SIG-M5 (cell line): ENCODE measurements at places on chromosomes 5 and 9.

- DNase-seq = no peak
These were observed 136.2 kb upstream of the LPCAT1 start for GRCh38 chr5:1660001-1660400.

DNA sequence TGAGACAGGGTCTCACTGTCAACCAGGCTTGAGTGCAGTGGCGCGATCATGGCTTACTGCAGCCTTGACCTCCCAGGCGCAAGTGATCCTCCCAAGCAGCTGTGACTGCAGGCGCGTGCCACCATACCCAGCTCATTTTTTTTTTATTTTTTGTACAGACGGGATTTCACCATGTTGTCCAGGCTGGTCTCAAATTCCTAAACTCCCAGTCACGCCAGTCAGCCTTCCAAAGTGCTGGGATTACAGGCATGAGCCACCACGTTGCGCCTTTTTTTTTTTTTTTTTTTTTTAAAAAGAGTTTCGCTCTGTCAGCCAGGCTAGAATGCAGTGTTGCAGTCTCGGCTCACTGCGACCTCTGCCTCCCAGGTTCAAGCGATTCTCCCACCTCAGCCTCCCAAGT is 27.1 kb upstream of the SRP19 start:
- no peak for DNase-seq

GRCh38 chr9:37029776-37030610 is 4.1 kb downstream of the PAX5 start:
- DNase-seq = no peak

GRCh38 chr9:14250794-14251153 is 63.2 kb downstream of the NFIB start:
- no peak for DNase-seq

DNA sequence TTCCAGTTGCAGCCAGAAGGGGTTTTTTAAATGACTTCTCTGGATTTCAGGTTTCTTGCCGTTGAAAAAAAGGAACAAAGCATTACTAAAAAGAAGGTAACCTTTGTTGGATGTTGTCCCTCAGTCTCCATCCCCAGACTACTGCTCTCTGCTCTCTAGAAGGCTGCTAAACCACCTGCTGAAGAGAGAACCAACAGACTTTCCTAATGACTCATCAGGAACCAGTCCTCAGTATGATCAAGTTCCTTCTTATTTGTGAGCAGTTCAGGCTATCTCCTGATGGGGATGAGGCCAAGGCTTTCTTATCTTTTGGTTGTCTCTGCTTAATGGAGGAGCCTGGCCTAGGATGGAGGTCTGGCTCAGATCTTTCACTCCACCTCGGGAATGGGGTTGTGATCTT is 4.1 kb downstream of the KIF4B start:
- no peak for DNase-seq

- no peak for DNase-seq
These were observed 21.0 kb downstream of the STOM start for GRCh38 chr9:121349009-121349408.

- no peak for DNase-seq
These were observed 254.2 kb downstream of the RFX3 start for GRCh38 chr9:3271581-3271980.

GRCh38 chr5:176420086-176420485 is 3.7 kb upstream of the CLTB start:
- DNase-seq = no peak

DNA sequence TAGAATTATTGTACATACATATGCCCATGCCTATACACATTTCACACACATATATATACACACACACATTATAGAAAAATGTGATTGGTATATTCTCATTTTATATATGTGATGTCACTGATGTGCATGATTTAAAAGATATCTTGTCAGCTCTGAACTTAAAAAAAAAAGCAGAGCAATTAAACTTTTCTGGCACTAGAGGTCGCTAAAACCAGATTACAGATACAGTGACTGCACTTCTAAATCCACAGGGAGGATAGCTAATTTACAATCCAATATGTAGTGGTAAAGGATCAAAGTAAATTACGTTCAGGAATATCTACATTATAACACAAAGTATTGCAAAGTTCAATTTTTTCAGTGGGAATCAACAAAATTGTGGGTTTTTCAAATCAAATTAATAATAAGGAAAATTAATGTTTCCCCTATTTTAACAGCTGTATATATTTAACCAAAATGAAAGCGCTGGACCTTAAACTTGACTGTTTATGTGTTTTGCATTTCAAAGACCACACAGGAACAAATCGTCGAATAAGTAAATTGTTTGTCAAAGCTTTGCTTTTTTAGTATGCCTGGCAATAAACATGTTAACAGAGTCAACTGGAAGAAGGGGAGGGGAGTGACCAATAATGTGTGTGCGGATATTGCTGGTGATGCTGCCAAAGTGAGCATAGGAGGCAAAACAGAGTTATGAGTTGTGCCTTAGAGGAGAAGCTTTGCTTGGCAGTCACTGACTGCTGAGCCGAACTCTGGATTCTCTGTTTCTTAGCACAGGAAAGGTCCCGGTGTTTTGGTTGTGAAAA is 1201.4 kb upstream of the C9orf72 start:
- no peak for DNase-seq

- no peak for DNase-seq
These were observed 93.8 kb downstream of the CSNK1G3 start for GRCh38 chr5:123605822-123606221.

GRCh38 chr9:127519301-127520166 is 68.2 kb downstream of the LRSAM1 start:
- DNase-seq = no peak

DNA sequence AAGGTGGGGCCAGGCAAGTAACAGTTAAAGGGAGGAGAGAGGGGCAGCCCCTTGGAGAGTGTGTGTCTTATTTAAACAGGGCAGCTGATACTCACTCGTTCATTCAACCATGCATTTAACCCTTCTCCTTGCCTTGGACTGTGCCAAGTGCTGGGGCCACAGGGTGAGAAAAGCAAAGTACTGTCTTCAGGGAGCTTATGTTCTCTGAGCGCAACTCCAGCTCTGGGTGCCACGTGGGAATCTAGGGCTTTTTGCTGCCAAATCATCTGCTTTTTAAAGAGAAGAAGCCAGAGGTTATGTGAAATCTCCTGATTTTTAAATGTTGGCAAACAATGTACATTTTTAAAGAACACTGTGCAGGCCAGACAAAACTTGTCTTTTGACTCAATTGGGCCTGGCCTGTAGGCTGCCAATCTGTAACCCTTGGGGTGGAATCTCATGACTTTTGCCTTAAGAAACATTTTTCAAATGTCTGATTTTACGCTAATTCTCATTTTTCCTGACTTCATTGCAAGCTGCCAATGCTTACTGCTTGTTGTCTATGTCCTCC is 157.8 kb downstream of the NTRK2 start:
- no peak for DNase-seq

DNA sequence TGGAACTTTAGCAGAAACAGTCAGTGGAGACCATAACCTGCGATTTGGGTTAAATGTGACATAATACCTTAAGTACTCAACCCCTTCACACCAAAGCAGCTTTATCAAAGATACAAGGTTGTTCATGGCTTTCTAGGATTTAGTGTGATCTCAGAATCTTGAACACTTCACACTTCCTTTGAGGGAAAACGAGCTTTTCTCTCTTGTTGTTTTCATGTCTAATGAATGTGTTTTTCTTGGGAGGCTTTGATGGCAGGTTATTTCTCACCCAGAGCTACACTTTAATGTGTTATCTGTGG is 437.0 kb downstream of the TMEM232 start:
- DNase-seq = no peak

GRCh38 chr5:126972062-126972895 is 58.1 kb downstream of the MARCHF3 start:
- peak; percentile 50 for DNase-seq

GRCh38 chr5:101846496-101846895 is 449.6 kb downstream of the SLCO4C1 start:
- DNase-seq = no peak

DNA sequence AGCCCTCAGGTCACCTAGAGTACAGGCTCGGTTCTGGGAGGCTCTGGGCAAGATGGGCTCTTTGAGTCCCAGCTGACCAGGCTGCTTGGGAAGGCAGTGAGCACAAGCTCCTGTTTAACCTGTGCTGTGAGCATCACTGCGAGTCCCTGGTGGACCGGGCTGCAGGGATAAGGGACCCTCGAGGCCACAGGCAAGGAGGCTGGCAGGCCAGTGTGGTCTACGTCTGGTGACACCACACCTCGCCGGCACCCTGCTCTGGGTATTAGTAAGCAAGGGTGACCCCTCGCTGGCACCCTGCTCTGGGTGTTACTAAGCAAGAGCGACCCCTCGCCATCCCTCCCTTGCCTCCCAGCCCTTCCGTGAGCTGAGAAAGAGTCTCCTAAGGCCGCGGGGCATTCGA is 125.9 kb upstream of the FOXD4L5 start:
- no peak for DNase-seq

- DNase-seq = no peak
These were observed 29.3 kb downstream of the CYFIP2 start for GRCh38 chr5:157295247-157295646.

DNA sequence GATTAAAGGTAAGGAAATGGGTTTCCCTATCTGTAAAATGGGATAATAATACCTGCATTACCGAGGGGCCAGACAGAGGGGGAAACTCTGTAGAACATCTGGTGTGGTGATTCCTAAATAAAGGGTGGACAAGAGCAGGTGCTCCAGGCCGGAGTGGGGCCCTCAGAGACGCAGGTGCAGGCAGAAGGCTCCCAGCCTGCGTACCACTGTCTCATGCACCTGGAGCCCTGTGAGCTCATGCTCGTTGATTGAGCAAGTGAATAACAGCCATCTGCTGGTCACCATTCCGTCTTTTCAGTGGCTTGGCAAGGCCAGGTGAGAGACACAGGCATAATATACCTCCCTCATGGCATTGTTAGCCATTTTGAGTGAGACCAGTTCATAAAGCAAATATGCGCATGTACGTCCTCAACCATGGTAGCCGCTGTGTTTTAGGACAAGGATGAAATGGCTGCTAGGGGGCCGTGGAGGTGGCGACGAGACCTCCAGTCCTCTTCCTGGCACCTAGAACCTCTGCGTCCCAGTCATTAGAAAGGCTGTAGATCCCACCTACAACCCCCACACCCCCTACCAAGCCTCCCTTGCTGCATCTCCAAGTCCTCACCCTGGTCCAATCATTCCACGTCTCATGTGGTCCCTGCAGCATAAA is 198.0 kb upstream of the MVB12B start:
- DNase-seq = no peak

DNA sequence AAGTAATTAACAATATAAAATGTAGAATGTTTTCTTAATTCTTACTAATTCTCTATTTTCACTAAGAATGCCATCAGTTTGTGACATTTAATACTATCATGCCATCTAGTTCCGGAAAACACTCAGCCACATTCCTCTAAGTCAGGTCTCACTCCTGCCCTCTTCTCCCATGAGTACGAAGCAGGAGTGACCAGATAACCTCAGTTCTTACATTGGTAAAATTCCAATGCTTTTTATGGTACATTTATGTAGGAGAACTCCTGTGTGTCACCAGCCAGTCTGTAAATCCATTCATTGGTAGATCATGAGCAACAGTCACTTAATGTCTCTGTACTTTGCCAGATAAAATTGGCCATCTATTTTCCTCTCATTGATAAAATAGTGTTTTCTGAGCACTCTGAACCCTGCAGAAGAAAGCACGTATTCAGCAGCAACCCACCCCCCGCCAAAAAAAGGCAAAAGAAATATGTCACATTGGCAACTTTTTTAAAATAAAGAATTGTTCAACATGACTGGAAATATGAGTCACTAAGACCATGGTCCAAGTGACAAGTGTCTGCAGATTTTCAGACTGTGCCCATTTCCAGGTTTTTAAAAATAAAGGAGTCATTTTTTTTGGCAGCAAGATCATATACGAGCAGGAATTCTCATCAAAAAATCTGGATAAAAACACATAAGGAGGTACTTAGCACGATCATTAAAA is 11.8 kb downstream of the GLIS3 start:
- DNase-seq = no peak

DNA sequence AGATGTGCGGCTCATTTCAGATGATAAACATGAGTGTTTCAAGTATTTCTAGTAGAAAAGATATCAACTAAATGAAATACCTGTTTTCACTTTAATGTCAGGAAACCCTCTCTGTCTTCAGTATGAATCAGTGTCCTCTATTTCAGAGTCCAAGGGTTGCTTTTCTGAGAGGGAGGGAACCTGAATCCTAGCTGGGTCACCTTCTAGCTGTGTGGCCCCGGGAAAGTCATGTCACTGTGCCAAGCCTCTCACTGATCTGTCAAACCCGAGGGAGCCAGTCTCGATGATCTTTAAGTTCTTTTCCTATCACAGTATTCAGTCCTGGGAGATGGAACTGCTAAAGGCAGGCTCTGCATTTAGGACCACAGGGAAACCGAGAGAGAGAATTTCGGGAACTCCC is 258.9 kb downstream of the NTRK2 start:
- DNase-seq = no peak

DNA sequence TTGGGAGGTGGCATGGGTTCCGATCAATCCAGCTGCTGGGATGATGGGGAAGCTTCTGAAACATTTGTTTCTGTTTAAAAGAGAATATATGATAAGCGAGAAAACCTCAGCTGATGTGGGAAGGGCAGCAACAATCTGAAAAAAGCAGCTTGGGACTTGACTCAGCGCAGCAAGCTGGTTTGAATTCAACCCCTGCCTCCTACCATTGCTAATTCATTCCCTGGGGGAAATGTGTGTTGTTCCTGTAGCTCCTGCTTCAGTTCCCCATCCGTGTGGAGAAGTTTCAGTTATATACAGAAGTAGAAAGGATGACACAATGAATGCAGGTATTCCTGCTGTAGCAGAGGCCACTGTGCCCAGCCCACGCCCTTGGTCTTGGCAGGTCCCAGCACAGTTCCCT is 145.1 kb downstream of the NXNL2 start:
- DNase-seq = no peak

DNA sequence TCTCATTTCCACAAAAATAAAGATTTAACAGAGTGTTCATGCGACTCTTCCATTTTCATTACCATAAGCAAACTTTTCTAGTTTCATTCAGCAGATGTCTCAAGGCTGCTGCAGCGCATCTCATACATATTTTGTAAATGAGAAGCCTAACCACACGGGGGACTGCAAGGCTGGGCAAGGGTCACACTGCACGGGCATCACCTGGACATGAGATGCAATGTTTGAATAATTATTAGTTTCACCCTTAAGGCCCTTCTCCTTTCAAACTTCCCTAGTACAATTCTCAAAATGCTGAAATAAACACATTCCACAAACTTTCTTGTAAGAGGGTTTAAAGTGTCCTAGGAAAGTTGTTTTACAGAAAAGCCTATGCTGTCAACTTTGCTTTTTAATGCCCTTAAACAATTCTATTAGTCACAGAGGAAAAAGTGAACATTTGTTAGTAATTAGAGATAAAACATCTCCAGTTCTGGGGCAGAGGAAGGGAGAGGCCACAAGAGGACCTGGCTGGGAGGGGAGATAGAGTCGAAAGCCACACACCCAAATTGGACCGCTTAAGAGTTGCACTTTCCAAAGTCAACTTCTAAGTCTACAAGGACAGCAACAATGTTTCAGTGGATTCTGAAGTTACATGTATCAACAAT is 1.3 kb downstream of the DENND1A start:
- no peak for DNase-seq

- no peak for DNase-seq
These were observed 61.2 kb downstream of the COL15A1 start for GRCh38 chr9:99004717-99005460.

GRCh38 chr5:116062352-116062751 is 22.5 kb upstream of the COMMD10 start:
- no peak for DNase-seq

GRCh38 chr9:91908746-91909145 is 41.3 kb downstream of the ROR2 start:
- no peak for DNase-seq
